ENCODE measurements at places on chromosomes 2 and 18. TPM values are rescaled to one million over a fixed set of nuclear protein-coding genes. Genes with fewer than 3 reads are reported as not detected.

The CRYGC gene
- not detected for total RNA-seq

The SKOR2 gene
- not detected for total RNA-seq

The TDRD15 gene
- not detected for total RNA-seq

The SP5 gene
- total RNA-seq, result not detected

The GAL3ST2 gene
- 0.50 TPM for total RNA-seq

The MAP3K19 gene
- total RNA-seq, result not detected

The C1D gene
- 36.8 TPM for total RNA-seq

DNA sequence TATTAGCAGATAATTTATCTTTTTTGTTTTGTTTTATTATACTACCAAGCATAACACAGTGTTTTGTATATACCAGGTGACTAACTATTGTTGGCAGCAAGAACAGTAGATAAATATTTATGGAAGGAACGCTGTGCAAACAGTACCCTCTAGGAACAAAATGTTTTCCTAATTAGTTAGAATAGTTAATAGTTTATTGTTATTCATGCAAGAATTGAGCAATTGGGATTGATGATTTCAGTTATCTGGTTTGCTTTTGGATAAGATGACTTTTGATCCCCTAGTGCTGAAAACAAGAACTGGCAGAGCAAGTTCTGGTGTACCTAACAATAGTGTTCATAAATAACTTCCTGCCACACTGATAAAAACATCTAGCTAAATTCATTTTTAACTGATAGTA lies 323.3 kb downstream of the TGIF1 start:
- no peak for DNase-seq

GRCh38 chr2:1680222-1681016 lies 63.9 kb downstream of the PXDN start:
- no peak for DNase-seq

DNA sequence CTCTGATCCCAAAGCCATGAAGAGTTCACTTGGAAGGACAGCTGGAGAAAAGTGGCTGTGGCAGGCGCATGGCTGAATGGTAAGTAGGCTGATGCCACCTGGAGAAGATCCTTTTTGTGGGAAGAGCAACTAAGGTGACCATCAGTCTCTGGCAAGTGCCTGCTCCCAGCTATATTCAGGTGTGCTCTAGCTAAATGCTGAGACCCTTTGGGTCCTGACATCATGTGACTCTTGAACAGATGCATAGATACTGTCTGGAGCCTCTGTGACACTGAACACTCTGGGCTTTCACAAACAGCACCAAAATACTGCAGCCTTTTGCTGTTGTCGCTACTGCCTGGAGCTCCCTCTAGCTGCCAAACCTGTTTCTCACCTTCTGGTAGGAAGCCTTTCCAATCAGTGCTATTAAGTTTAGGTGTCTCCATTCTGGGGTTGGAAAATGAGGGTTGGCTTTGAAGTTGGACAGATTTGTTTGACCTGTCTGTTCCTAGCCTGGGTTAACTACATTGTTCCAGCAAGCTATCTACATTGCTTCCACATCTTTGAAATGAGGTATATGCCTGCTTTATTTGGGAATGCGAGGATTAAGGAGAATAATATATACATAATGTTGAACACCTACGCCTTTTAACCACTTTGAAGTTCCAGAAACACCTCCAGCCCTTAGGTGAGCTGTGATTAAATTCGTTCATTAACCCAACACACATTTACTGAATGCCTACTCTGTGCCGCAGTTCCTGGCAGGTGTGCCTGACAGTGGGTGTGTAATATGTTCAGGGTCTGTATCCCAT lies 3.1 kb downstream of the EGR4 start:
- DNase-seq, result no peak

DNA sequence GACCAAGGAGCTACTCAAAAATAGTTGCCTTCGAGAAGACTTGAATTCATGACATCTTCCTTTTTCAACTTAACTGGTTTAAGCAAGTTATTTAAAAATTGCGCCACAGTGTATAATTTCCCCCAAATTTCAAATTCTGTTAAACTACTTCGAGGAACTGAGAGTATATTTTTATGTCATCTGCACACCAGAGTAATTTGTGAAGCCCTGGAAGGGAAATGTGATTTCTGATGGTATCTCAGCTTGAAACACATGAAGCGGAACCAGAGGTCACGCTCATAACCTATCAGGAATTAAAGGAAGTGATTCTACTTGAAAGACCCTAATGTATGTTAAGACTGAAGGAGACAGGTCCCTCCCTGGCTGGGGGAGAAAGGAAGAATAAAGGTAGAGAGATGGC lies 33.9 kb upstream of the DARS1 start:
- DNase-seq, result no peak

DNA sequence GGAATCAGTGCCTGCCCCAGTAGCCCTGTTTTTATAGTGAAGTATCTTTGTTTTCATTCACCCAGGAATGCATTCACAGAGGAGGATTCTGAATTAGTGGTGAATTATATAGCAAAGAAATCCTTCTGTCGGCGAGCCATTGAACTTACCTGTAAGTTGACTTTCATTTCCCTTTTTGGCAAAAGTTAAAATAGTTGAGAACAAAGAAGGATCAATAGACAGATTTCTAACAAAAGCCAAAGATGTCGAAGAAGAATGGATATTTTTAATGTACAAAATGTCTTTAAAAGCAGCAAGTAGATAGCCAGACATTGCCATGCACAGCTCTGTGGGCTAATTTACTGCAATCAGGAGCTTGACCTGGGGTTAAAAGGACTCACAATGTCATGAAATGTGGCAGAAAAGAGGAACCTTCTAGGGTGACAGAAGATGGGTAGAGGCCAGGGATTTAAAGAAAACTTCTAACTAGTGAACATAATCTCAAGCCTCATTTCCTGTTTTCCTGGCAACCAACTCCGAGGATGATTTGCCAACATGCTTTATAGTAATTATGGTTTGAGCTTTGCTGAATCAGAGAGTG lies 53.8 kb upstream of the TMEM87B start:
- no peak for DNase-seq

DNA sequence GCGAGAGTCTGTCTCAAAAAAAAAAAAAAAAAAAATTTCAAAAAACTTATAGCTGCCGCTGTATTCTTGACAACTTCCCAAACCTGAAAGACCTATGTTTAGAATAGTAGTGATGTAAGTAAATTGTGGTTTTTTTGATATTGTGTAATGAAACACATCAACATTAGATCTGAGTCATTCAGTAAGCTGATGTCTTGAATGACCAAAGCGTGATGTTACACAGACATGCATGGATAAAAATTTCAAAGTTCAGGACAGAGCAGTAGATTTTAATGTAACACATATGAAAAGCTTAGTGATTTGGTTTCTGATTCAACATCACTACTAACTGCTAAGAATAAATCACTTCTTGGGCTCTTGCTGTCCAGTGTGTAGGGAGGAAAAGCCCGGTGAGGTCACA lies 69.3 kb upstream of the MEX3C start:
- DNase-seq, result no peak

DNA sequence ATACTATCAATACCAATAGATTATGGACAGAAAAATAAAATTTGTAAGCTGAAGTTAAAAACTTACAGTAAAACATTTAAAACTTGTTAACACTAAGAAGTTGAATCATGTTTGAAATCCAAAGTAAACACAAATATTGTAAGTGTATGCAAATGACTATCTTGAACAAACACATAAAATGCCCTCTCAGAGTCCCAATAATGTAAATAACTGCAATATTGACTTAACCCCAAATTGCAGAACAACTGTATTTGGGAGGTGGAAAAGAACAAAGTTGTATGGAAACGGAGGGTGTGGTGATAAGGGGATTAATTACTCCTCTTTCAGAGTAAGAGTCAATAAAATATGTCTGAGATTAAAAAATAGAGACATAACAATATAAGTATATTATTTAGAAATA lies 140.0 kb upstream of the NOL4 start:
- no peak for DNase-seq

DNA sequence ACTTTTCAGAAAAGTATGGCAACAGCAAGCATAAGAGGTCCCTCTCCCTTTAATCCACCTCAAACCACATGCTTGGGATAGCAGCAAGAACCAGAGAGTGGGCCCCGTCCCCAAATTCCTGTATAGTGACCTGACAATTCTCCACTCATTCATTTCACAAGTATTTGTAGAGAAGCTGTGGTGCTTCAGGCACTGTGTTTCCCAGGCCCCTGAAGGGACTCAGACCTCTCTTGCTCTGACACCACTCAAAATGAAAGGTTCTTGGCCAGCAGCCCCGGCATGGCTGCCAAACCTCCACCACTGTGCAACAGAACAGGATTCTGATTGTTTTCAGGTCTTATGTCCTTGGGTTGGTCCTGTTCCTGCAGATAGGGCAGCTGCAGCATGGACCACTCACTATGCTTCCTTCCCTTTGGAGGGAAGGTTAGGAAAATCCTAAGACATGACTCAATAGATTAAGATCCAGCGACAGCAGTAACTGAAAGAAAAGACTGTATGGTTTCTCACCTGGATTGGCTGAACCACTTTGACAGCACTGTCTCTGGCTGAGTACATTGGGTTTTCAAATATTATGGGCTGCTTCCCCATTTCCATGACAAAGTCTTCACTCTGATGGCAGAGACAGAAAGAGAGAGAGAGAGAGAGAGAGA lies 67.6 kb downstream of the DHRS9 start:
- no peak for DNase-seq

DNA sequence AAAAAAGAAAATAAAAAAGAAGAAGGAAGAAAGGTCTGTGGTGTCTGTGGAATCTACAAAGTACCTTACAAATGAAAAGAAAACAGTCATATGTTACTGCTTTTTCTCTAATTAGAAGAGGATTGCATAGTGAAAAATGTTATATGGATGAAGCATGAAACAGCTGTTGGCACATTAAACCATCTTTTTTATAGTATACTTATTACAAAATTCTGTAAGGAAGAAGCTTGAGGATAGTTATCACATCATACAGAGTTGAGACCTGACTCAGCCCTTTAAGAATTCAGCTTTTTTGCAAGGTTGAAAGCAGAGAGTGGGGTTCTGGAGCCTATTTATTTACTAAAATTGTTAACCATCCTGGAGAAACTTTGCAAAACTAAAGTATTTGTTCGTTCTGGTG lies 222.7 kb downstream of the PHLPP1 start:
- DNase-seq, result no peak

- no peak for DNase-seq
Observed at GRCh38 chr2:138421315-138421970, 80.1 kb upstream of the SPOPL start.

- no peak for DNase-seq
Observed at GRCh38 chr2:183487326-183487725, 363.1 kb downstream of the NUP35 start.

GRCh38 chr18:79302120-79302519 lies 93.6 kb upstream of the NFATC1 start:
- DNase-seq, result no peak

- no peak for DNase-seq
Observed at GRCh38 chr2:191151331-191151730, 537 bp upstream of the STAT4 start.

DNA sequence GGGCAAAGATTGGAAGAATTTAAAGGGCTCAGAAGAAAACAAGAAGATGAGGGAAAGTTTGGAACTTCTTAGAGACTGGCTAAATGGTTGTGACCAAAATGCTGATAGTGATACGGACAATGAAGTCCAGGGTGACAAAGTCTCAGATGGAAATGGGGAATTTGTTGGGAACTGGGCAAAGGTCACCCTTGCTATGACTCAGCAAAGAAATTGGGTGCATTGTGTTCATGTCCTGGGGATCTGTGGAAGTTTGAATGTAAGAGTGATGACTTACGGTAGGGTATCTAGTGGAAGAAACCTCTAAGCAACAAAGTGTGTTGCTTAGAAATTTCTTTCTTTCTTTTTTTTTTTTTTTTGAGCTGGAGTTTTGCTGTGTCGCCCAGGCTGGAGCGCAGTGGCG lies 6.0 kb upstream of the IL1A start:
- no peak for DNase-seq

DNA sequence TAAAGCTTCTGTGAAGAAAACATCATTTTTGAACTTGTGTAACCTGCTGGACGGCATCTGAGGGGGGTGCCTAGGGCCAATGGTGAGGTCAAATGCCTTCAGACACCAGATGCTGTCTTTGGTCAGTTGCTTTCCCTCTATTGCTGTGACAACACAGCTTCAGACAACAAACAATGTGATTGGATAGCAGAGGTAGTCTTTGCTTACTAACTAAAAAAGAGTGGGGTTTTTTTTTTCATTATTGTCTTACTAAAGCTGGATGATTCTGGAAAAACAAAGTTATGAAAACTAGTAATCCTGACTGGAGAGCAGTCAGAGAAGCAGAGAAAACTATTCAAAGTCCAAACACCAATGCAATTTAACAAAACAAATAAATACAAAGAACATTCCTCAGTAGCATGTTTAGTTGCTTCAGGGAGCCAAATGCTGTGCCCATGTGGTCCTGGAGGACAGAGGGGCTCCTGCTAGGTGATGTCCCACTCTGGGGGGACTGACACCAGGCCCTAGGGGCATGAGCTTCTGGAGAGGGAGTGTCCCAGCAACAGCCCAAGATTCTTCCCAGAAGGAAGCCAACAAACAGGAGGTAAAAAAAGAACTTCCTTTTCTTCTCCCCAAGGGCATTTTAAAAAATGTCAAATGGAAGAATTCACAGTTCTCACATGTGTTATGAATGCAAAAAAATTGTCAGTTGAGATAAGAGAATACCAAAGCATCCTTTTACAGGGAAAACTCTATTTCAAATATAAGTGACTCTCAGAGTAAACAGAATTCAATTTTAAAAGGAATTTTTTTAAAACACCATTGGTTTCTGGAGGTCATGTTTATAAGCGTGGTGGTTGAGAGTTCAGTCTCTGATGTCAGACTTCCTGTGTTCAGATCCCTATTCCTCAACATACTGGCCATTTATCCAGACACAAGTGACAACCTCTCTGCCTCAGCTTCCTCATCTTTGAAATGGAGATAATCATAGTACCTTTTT lies 181.1 kb upstream of the PGAP1 start:
- no peak for DNase-seq

DNA sequence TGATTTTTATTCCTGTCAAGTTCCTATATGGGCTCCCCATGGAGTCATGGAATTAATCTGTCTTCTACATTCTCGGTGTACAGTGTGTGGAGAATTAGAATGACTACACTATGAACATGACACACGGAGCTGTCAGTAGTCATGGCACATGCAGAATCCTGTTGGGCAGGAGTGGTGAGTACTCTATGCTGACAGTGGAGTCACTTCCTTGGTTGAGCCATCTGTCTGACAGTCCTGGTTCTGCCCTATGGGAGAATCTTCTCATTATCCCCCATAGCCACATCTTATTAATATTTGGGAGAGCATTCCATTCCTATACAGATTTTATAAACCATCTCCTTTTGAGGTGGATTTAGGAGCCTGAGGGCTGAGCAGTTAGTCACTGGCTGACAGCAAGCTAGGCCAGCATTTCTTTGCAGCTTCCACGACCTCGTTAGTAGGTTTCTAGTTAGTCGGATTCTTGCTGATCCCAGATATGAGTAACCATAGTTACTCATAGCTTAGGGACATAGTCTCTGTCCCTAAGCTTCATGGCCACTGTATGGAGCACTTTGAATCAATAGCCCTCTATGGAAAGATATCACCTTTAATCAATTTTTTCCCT lies 90.6 kb downstream of the MDH1 start:
- no peak for DNase-seq

- DNase-seq, result no peak
Observed at GRCh38 chr2:235855011-235855410, 313.2 kb downstream of the GBX2 start.

GRCh38 chr2:126895336-126895735 lies 3.4 kb upstream of the TEX51 start:
- no peak for DNase-seq

Measured in omental fat pad (tissue), 4 donors.